ENCODE measurements at places on chromosomes 5 and 9.

DNA sequence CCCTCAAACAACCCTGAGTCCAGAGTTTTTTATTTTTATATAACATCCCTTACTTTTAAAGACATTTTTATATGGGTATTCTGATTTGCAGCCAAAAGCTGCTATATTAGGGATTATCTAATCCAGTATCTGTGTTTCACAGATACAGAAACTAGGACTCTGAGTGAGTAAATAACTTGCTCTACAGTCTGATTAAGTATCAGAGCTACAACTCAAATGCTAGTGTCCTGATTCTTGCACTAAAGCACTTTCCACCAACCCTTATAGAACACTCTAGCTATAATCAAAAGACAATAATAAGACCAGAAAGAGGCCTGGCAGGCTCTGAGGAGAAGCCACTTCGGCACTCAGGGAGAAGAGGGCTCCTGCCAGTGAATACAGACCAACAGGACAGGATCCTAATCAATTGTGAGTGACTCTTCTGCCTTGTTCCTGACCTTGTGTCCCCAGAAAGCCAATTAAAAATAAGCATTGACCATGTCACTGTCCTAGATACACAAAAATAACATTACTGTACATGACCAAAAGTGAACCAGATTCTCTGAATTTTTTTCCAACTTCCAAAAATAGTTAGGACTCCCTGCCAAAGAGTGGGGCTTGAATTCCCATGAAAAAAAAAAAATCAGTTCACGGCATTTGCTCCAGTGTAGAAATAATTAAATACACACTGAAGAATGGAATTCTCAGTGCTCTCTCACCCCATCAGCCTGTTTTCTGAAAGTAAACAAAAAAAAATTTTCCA, 63.6 kb upstream of the MAP3K1 start:
- no peak for DNase-seq

DNA sequence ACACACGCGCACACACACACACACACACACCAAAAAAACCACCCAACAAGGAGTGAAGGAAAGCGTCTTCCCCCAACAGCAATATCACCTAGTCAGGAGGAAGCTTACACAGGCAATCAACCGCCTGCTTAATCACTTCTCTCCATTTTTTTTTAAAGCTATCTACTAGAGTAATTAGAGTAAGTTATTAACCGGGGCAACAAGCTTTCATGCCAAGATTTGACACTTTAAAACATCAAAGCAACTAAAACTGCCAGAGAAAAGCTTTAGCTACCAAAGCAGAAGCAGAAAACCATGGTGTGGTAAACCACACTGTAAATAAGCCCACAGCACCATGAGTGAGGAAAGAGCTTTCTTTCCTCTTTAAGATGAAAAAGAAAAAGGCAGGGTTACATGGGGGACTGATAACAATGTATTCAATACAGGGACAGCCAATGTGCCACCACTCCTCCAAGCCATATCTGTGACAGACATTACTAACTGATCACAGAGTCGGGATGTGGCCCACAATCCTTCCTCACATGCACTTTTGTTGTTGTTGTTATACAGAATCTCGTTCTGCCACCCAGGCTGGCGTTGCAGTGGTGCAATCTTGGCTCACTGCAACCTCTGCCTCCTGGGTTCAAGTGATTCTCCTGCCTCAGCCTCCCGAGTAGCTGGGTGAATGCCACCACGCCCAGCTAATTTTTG, 282.1 kb downstream of the CRB2 start:
- no peak for DNase-seq

DNA sequence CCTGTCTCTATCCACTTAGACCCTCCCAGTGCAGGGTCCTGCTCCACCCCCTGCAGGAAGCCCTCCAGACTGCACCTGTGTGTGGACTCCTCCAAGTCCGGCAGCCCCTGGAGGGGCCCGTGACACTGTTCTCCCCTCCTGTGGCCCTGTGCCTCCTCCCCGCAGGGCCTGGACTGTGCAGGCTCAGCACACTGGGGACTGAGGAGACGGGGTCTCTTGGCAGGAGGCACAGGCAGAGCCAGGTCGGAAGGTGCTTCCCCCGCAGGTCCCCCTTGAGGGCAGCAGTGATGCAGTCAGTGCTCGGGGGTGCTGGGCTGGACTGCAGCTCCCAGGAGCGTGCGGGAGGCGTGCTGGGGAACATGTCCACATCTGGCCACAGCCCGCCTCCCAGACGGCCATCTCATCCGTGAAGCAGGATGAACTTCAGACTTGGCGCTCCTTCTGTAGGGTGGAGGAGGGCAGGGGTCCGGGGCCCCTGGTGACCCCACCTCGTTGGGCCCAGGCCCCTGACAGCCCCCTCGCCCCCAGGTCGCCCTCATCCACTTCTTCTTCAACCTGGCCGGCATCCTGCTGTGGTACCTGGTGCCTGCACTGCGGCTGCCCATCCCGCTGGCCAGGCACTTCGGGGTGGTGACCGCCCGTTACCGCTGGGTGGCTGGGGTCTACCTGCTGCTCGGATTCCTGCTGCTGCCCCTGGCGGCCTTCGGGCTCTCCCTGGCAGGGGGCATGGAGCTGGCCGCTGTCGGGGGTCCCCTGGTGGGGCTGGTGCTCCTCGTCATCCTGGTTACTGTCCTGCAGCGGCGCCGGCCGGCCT, 4.9 kb downstream of the SLC34A3 start:
- no peak for DNase-seq

DNA sequence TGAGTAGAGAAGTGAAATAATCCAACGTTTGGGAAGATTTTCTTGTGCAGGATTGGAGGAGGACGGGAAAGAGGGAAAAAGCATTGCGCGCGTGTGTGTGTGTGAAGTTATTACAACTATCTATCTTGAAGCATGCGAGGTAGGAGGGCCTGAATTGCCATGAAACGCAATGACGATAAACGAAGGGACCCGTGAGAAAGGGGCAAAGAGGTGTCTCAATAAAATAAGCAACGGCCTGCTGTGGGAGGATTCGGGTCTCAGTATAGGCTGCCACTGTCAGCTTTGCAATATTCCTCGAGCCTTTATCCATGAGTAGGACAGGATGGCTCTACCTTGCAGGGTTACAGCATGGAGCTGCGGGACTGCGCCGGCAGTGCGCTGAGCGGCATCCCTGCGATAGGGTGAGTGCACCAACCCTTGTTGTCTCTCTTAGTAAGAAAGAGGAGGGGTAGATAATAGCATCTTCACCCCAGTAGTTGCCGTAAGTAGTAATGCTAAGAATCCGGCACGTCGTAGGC, 631 bp upstream of the RCL1 start:
- DNase-seq, result no peak

DNA sequence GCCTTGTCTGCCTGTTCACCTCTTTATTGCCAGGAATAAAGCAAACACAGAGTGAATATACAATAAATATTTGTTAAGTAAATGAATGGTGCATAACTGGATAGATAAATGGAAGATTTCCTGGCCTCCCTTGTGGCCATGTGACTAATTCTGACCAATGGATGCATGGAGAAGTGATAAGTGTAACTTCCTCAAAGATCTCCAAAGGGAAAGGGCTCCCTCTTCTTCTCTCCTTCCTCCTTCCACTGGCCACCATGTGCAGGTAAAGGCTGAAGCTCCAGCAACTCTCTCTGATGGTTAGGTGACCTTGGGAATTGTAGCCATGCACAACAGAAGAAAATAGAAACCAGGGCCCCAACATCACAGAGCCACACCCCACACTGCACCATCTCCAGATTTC, 174.4 kb downstream of the EBF1 start:
- DNase-seq, result no peak

DNA sequence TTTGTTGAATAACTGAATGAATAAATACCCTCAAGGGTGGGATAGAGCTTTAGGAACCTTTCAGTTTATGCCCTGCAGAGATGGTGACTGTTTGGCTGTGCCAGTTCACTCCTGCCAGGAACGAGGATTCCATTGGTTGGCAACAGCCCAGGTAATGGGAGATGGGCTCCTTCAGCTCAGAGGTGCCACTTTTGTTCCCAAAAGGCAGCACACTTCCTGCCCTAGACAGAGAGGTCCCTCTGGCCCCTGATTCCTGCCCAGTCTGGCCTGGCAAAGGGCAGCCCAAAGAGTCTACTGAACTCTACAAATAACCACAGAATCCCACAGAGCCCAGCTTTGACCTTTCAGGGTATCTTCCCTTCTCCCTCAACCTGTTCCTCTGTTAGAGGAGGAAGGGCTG, 1.6 kb downstream of the C9orf152 start:
- DNase-seq, result no peak

DNA sequence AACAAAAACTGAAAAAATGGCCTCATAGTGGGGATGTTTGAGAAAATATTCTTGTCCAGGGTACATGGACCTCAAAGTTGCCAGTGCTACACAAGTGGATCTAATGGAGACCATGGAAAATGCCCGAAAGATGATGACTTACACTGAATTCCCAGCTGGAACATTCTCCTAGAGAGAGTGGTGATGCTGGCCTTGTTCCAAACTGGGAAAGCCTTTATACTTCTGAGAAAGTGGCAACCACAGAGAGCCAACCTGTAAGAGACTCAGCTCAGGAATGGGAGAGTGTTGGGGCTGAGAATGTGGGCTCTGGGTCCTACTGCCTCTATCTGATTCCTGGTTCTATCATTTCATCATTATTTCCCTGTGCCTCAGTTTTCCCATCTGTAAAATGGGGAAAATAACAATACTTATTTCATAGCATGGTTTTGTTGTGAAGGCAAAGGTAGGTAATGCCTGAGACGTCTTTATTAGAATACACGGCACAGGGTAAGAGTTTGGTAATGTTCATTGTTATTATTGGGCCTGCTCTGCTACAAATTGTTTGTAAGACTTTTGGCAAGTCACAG, 229.0 kb upstream of the PANK3 start:
- no peak for DNase-seq

- DNase-seq, result no peak
Measured at GRCh38 chr5:145941448-145942130, 5.2 kb downstream of the SH3RF2 start.

DNA sequence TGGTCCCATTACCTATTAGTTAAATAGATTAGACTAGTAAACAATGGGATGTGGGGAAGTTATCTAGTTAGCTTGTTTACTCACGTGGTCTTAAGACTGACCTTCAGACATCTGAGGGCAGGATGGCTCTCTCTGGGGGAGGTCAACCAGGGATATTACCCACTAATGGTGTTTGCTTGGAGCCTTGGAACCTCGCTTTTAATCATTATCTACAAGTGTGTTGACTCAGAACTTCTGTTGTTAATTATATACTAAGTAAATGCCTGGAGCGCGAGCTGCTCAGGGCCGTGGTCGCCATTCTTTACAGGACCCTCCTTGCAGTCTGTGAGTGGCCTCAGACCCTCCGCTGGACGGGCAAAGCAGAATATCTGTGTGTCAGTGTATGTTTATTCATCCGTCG, 48.5 kb upstream of the ZNF354A start:
- no peak for DNase-seq

DNA sequence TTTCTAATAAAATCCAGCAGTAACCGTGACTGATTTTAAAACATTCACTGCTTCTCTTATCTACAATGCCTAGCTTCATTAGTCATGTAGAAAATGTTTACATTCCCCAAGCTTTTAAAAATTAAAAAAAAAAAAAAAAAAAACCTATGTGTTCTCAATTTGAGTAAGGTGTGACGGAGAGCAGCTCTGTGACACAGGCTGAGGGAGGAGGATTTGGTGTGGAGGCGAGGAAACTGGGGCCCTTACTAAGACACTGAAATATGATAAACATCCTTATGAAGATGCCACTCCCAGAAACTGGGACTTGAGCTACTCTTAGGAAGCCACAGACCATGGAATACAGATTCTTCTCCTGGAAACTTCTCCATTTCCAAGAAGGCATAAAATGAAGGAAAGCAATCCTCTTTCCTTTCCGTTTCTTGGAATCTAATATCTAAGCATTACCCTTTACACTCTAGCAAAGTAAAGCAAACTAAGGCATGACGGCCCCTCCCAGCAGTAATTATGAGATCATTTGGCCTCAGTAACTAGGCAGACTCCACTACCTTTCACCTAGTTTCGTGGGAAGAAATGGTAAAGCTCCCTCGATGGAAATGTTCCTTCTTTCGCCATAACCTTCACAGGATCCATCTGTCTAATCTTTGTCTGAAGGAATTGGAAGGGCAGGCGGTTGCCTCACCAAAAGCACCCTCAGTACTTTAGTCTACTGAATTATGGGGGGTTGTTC, 23.5 kb downstream of the GRAMD2B start:
- DNase-seq, result peak; percentile 68

Measured in stimulated activated CD4-positive, alpha-beta T cell treated with anti-CD3 and anti-CD28 coated beads, Interleukin-4, amount 100 ng/mL, for 24 hours (primary cell).